Kidney epithelial cell (primary cell): ENCODE measurements at places on chromosomes 11 and 22. TPM values are rescaled to one million over a fixed set of nuclear protein-coding genes. Genes with fewer than 3 reads are reported as not detected.

The OR51I1 gene
- not detected in 2 replicates for total RNA-seq

DNA sequence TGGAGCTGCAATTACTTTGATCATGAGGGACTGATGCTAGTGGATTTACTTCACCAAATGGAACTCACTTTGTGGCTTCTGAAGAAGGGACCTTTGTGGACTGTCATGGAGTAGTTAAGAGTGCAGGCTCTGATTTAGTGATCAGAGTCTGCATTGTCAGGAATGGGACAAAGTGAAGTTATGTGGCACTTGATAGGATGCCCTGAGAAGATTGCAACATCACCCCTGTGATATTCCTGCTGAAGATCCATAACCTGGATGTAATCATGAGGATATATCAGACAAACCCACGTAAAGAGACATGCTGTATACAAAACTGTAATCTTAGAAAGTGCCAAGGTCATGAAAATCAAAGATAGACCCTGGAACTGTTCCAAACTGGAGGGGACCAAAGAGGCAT lies 1.6 kb upstream of the TFIP11 start:
- DNase-seq, result no peak

The ADAMTS8 gene
- total RNA-seq, result not detected in 2 replicates

- no peak for DNase-seq
Observed at GRCh38 chr22:47601666-47602065, 839.2 kb downstream of the TBC1D22A start.

DNA sequence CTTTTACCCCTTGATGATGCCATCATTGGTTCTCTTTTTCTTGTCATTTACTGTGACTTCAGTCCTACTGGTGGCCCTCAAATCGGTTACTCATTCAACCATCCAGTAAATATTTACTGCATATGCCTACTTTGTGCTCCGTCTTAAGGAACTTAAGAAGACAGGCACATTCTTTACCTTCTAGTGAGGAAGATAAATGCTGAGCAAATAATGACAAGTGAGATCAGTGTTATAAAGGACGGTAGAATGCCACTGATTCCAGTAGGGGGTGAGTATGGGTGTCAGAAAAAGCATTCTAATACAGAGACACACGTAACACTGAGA lies 1.6 kb downstream of the ANKRD42 start:
- DNase-seq, result no peak

DNA sequence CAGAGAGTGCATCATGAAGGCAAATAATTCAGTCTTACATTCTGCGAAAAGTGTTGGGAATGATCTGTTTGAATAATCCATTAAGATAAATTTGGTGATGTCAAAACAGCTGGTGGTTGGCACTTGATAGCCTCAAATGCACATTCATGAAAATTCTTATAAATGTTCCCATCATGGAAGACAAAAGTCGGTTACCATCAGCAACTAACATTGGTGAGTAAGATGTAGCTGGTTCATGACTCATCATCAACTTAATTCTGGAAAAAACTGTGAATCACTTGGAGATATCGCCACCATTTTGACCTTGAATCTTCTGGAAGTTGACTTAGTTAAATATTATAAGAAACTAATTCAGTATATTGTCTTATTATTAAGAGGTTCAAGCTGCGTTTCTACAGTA lies 11.2 kb downstream of the CRYBB1 start:
- no peak for DNase-seq
